Activated T-helper 1 cell treated with anti-CD3 and anti-CD28 coated beads, Interleukin-12 subunit alpha, Interleukin-12 subunit beta, Interleukin-2, Interleukin-4 antibody, amounts not matched to agents 30 ng/mL and 10 ng/mL and 1 ng/mL, durations not matched to agents 14 hours and 24 hours and 36 hours (primary cell): ENCODE measurements at places on chromosomes 11 and 22. TPM values are rescaled to one million over a fixed set of nuclear protein-coding genes. Genes with fewer than 3 reads are reported as not detected.

Gene KIAA1671
- total RNA-seq = 16.5 and 17.6 TPM in 2 replicates

Gene ZNF280A
- total RNA-seq = not detected in 2 replicates

Gene PRODH
- 1.0 and 1.2 TPM in 2 replicates for total RNA-seq

Gene AGBL2
- total RNA-seq = 3.2 and 5.5 TPM in 2 replicates

Gene CCDC116
- total RNA-seq = 0.54 and 0.73 TPM in 2 replicates

DNA sequence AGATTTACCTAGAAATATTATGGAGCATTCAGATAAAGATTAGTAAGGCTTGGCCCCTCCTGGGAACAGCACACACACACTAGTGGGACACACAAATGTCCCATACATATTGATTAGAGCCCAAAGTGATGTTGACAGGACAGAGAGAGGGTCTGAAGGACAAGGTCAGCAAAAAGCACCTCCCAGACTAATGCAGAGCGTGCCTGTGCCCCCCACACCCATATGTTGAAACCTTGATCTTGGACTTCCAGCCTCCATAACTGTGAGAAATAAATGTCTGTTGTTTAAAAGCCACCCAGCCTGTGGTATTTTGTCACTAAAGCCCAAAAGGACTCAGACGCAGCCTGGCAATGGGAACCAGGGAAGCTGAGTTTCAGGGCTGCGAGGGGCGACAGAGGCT is 27.6 kb downstream of the LRFN4 start:
- DNase-seq = no peak

GRCh38 chr11:125413226-125413625 is 82.8 kb downstream of the FEZ1 start:
- DNase-seq = no peak

DNA sequence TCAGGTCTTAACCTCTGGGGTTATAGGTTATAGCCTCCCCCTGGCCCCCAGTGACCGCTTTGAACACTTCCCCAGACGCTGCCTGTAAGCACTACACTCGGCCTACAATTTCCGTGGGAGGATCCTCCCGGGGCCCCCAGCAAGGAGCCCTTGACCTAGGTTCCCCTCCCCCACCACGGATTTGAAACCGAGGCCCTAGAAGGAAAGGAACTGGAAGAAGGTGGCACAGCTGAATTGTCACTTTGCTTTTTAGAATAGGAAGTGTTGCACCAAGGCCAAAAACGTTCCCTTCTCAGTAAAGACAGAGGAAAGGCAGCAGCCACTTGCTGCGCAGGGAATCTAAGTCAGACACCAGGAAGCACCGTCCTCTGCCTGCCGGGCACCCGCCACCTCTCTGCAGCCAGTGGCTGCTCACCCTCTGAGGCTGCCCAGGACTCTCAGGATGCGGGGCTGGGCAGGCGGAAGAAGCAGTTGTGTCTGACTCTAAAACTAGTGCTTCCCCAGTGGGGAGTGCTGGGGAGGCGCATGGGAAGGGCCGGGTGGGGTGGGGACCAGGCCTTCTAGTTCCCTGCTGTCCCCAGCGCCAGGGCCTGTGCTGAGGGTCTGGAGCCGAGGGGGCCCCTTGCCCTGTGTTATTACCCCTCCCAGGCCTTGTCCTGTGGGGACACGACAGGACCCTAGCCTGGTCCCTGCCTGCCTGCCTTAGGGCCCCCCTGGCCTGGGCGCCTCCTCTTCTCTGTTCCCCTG is 7.9 kb upstream of the FLRT1 start:
- no peak for DNase-seq

DNA sequence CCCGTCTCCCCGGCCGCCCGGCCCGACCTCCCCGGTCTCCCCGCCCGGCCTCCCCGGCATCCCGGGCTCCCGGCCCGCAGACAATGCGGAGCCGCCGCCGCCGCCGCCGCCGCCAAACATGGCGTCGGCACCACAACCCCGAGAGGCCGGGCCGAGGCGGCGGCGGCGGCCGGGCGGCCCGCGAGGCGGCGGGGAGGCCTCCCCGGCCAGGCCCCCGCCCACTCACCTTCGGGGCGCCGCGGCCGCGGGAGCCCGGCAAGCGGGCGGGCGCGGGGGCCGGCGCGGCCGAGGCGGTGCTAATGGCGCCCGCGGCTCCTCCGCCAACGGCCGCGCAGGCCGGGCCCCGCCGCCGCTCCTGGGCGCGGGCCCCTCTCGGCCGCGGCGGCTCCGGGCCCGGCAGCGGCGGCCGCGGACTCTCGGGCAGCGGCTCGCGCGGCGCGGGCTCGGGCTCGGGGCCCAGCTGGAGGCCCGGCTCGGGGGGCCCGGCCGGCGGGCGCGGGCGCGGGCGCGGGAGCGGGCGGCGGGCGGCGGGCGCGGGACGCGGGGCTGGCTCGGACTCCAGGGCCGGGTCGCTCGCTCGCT is 311 bp downstream of the BRD1 start:
- no peak for DNase-seq

DNA sequence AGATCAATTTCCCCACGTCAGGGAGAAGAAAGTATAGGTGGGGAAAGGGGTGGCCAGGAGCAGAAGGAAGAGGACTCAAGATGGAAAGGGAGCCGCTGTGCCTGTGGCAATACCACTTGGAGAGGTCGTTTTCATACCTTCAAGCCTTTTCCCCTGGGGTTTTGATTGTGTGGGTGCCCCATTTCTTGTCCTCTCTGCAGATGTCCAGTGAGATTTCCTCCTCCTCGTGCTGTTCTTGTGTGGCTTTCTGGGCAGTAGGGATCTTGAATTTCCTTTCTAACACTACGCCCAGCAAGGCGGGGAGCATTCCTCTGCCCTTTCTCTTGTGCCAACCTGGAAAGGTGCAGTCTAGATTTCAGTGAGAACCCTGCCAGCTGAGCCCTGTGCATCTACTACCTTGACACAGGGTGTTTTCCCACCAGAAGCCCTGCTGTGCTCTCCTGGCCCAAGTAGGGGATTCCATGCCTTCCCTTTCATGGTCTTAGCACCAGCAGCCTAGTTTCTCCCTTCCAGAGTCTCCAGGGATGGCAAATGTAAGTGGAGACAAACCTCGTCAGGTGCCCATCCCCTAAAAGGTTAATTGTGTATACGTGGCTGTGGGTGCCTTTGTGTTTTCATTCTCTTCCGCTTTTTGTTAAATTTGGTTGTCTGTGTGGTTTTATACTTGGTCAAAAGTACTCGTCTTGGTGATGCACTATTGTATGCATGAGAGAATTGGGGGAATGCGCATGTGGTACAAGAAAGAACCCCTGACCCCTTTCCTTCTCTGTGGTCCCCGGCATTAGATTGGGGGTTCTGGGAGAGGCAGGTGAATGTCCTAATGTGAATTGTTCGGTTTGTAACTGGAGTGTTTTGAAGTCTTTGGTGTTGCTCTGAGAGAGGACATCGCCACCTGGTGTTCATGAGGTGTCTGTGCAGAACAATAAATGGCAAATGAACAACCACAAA is 71.4 kb upstream of the MPEG1 start:
- peak; percentile 14 for DNase-seq

GRCh38 chr11:7603031-7603781 is 70.1 kb downstream of the CYB5R2 start:
- DNase-seq = no peak

DNA sequence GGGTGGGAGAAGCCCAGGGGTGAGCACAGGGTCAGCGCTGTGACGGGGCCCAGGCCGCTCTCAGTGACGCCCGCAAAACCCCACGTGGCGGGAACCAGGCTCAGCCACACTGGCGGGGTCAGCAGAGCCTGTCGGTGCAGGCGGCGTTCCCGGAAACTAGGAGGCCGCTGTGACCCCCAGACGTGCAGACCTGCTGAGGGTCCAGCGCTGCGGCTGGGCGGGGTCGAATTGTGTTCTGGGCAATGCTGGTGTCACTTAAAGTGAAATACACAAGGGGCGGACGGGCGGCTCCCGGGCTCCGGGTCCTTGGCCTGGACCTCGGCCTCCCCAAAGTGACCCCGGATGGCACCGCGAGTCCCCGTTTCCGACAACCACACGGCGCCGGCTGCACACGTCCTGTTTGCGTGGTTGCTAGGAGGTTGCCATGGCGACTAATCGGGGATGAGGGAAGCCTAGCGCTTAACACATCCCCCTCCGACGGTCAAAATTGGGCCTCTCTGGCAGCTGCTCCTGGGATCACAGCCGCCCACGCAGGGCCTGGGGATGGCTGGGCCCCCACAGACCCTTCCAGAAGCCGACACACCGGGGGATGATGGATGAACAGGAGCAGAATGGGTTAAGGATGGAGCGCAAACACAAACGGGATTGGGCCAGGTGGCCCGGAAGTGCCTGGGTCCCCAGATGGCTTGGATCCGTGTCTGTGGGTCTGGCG is 81.7 kb upstream of the PRR5 start:
- DNase-seq = peak; percentile 76

- DNase-seq = no peak
Measured at GRCh38 chr11:77967121-77967520, 27.3 kb downstream of the INTS4 start.

DNA sequence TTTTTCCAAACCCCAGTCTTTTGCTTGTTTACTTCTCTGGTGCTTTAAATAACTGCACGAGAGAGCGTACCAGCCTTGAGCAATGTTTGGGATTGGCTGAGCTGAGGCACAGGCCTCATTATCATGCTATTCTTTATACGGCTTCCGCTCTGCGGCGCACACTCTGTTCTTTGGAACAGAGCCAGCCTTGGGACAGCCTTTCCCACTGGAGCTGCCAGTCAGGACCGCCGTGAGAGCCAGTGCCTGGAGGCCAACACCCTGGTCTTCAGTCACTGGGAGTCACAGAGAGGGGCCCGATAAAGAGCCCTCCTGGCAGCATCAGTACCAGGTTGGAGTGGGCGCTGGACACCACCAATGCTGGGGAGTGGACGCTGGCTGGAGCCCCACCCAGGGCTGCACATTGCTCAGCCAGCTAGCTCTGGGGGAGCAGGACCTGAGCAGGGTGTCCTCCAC is 125.6 kb downstream of the BCR start:
- DNase-seq = no peak

- no peak for DNase-seq
Measured at GRCh38 chr22:19694696-19695095, 19.6 kb upstream of the SEPTIN5 start.

DNA sequence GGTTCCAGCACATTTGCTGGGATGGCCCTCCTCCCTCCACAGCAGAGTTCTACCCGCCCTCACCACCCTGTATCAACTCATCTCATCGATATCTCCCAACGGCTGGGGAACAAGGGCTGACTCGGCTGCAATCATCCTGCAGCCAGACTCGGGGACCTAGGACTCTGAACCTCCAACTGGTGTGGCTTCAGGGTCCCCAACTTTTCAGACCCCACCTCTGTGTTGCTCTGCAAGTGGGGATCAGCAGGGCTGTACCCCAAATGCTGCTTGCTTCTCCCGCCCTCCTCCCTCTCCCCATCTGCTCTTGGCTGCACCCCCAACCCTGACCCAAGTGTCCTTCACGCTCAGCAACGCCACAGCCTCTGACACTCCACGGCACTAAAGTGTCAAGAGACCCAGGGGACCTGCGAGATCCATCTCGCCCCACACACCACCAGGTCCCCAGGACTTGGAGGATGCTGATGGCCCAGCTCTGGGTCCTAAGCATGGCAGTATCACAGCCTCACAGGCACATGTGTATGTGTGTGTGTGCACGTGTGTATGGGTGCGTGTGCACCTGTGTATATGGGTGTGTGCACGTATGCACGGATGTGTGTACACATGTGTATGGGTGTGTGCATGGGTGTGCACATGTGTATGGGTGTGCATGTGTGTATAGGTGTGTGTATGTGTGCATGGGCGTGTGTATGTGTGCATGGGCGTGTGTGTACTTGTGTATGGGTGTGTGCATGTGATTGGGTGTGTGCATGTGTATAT is 26.4 kb downstream of the KCNQ1 start:
- no peak for DNase-seq

DNA sequence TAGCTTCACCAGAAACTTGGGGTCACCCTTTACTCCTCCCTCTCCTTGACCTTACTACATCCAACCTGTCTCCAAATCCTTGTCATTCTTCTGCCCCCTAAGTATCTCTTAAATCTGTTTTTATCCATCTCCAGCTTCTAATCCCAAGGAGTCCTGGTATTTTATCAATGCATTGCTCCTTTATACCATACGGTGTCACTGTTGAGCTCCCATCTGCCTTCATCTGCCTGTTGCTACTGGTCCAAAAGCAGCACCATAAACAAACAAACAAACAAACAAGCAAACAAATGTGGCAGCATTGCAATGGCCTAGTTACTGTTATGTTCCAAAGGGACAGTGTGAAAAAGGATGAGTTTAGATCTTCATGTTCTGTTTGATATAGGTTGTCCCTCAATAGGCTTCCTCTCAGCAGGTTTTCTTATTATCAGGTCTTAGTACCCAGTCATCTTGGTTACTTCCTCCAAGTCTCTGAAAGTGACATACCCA is 34.2 kb downstream of the DNHD1 start:
- DNase-seq = peak; percentile 16

DNA sequence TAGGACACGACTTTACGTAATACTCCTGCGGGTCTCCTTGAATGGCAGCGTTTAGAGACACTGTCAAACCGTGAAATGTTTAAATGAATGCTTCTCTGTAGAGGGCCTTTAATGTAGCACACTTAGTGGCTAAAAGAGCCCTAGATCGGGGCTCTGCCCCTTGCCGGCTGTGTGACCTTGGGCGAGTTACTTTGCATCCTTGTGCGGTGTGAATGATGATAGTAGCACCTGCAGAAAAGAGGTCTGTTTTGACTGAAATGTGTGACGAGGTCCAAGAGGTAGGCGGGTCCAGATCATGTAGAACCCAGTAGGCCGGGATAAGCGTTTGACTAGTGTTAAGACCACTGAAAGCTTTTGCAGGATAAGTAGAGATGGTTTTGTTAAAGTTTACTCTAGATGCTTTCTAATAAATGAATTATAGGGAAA is 866 bp downstream of the MED17 start:
- no peak for DNase-seq

GRCh38 chr11:111329306-111330204 is 31.2 kb downstream of the POU2AF3 start:
- DNase-seq = no peak

DNA sequence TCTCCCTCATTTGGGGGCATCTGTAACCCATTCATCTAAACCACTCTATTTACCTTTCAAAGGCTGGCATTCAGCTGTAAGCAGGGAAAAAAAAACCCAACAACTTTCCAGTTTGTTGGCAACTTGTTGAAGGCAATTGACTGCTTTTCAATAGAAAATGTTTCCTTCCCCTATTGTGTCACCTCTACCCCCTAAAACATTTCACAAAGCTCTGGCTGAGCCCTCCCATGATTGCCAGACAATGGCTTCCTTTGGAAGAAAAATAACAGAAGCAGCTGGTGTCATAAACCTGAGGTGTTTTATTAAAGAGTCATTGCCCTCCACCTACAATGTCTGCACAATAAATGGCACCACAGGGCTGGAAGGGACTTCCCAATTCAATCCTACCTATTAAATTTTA is 22.1 kb upstream of the PSMA1 start:
- no peak for DNase-seq
